ENCODE measurements at places on chromosomes 16 and 17.

DNA sequence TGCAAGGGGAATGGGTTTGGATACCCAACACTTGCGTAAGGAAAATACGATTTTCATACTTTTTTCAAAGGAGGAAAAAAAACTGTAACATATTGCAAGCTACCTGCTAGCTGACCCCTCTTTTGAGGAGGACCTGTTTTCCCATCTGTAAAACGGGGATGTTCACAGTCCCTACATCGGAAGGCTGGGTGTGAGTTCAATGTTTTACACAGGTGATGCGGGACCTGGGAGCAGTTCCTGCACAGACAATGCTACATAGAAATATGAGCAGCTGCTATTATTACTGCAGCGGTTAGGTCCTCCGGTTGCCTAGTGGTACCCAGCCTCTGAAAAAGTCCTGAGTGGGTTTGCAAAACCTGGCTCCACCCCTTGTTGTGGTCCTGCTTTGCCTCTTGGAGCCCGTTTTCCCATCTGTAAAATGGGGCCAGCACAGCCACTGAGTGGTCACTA is 3.5 kb downstream of the SOCS1 start:
- H3K27me3 ChIP-seq = no peaks in the 10 kb centered on the region
- H3K27ac ChIP-seq = no peak overlapping the region
- peaks cover 48% of the 10 kb centered on the region for H3K4me1 ChIP-seq
- H3K4me3 ChIP-seq = peak overlapping the region; percentile 96
- peak; percentile 33 for DNase-seq

DNA sequence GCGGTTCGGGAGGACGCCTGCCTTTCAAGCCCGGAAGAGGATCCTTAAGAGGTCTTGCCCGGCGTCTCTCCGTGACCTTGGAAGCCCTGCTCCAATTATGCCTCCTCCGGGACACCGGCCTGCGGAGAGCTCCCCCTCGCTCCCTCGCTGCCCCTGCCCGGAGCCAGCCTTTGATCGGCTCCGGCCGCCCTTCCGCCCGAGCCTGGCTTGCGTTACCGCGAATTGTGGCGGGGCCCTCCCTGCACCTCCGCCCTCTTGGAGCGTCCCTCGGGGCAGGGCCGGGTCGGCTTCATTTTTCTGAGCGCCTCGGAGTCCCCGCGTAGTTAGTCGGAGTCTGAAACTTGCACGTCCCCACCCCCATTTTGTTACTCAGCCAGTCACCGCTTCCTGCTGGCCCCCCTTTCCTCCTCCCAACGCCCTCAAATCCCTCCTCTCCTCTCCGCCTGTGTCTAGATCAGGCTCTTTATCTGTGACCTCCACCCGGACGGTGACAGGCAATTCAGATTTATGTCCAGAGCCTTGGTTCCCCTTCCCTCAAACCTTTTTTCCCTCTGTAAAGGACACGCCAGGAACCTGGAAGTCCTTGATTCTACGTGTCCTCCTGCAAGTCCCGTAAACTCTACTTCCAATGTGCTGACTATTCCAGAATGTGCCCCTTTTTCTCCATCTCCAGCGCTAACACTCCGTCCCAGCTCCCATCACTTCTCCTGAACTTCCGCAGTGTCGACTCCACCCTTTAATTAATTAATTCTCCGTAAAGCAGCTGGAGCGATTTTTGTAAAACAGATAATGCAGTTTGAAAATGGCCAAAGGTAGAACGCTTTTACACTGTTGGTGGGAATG is 569 bp upstream of the RABEP2 start:
- H3K4me1 ChIP-seq = peaks cover 17% of the 10 kb centered on the region
- peak overlapping the region; percentile 93 for H3K27ac ChIP-seq
- peak; percentile 65 for DNase-seq
- peak overlapping the region; percentile 92 for H3K4me3 ChIP-seq
- H3K27me3 ChIP-seq = no peaks in the 10 kb centered on the region

DNA sequence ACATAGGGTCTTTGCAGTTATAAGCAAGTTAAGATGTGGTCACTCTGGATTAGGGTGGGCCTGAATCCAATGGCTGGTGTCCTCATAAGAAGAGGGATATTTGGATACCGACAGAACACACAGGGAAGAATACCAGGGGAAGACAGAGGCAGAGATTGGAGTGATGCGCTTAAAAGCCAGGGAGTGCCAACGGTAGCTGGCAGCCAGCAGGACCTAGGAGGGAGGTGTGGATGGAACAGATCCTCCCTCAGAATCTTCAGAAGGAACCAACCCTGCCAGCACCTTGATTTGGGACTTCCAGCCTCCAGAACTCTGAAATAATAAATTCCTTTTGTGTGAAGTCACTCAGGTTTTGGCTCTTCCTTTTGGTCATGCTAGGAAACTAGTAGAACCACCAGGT is 110.2 kb upstream of the CACNG3 start:
- H3K4me1 ChIP-seq = no peaks in the 10 kb centered on the region
- DNase-seq = no peak
- peaks cover 11% of the 10 kb centered on the region for H3K36me3 ChIP-seq
- H3K27ac ChIP-seq = no peak overlapping the region
- no peaks in the 10 kb centered on the region for H3K27me3 ChIP-seq
- no peak overlapping the region for H3K4me3 ChIP-seq

DNA sequence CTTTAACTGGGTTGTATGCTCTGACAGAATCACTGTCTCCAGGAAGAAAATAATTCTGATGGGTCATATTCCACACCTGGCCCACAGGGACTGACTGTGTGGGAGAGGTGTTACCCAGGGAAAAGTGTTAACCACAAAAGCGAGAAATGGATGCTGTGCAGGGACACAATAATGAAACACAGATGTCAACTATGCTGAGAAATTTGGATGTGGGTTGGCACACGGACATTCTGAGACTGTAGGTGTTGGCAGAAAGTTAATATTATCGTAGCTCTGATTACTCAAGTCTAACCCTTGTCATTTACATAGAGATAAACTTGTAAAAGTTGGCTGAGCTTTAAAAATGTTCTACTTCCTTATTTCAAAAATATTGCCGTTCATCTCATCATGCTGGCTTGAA is 19.6 kb downstream of the TMC5 start:
- no peak overlapping the region for H3K4me3 ChIP-seq
- H3K4me1 ChIP-seq = no peaks in the 10 kb centered on the region
- DNase-seq = no peak
- H3K27me3 ChIP-seq = no peaks in the 10 kb centered on the region

DNA sequence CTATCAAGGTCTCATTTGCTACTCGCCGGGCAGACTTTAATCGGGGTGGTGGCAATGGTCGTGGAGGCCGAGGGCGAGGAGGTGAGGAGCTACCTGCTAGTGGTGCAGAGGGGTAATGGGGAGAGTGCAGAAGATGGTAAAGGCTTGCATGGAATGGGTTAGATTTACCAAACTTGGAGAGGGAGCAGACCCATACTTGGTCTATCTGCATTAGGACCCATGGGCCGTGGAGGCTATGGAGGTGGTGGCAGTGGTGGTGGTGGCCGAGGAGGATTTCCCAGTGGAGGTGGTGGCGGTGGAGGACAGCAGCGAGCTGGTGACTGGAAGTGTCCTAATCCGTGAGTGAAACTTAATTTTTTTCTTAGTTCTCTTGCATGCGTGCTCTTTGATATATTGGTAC is 10.1 kb downstream of the FUS start:
- peaks cover 36% of the 10 kb centered on the region for H3K4me1 ChIP-seq
- no peak for DNase-seq
- H3K4me3 ChIP-seq = no peak overlapping the region
- H3K27me3 ChIP-seq = no peaks in the 10 kb centered on the region

- H3K4me1 ChIP-seq = peaks cover 61% of the 10 kb centered on the region
- peak overlapping the region; percentile 94 for H3K27ac ChIP-seq
- no peaks in the 10 kb centered on the region for H3K36me3 ChIP-seq
- DNase-seq = peak; percentile 66
- H3K4me3 ChIP-seq = peak overlapping the region; percentile 73
- H3K27me3 ChIP-seq = no peaks in the 10 kb centered on the region
Measured at GRCh38 chr17:38701504-38702165, 3.4 kb upstream of the MLLT6 start.

- no peaks in the 10 kb centered on the region for H3K27me3 ChIP-seq
- peak overlapping the region; percentile 64 for H3K27ac ChIP-seq
- peak; percentile 66 for DNase-seq
- H3K36me3 ChIP-seq = no peaks in the 10 kb centered on the region
Measured at GRCh38 chr16:80580109-80580832, 39.5 kb downstream of the DYNLRB2 start.

GRCh38 chr17:17783825-17784656 is 52.7 kb downstream of the SREBF1 start:
- peak overlapping the region; percentile 57 for H3K4me3 ChIP-seq
- H3K36me3 ChIP-seq = no peaks in the 10 kb centered on the region
- no peak overlapping the region for H3K27ac ChIP-seq
- no peaks in the 10 kb centered on the region for H3K27me3 ChIP-seq

GRCh38 chr17:55273579-55274354 is 9.0 kb downstream of the HLF start:
- H3K36me3 ChIP-seq = no peaks in the 10 kb centered on the region
- no peak overlapping the region for H3K4me3 ChIP-seq
- no peak overlapping the region for H3K27ac ChIP-seq
- H3K4me1 ChIP-seq = no peaks in the 10 kb centered on the region
- peaks cover 4% of the 10 kb centered on the region for H3K27me3 ChIP-seq

GRCh38 chr17:44547625-44548267 is 9.5 kb upstream of the FZD2 start:
- H3K36me3 ChIP-seq = no peaks in the 10 kb centered on the region
- no peak for DNase-seq
- peaks cover 5% of the 10 kb centered on the region for H3K27me3 ChIP-seq
- no peaks in the 10 kb centered on the region for H3K4me1 ChIP-seq
- H3K4me3 ChIP-seq = no peak overlapping the region

- H3K4me1 ChIP-seq = no peaks in the 10 kb centered on the region
- no peak for DNase-seq
- no peak overlapping the region for H3K4me3 ChIP-seq
- no peak overlapping the region for H3K27ac ChIP-seq
- H3K36me3 ChIP-seq = no peaks in the 10 kb centered on the region
Measured at GRCh38 chr16:73483076-73483791, 435.3 kb upstream of the ZFHX3 start.

- no peak for DNase-seq
- peaks cover 92% of the 10 kb centered on the region for H3K36me3 ChIP-seq
Measured at GRCh38 chr17:41910701-41911391, 7.9 kb downstream of the ACLY start.

DNA sequence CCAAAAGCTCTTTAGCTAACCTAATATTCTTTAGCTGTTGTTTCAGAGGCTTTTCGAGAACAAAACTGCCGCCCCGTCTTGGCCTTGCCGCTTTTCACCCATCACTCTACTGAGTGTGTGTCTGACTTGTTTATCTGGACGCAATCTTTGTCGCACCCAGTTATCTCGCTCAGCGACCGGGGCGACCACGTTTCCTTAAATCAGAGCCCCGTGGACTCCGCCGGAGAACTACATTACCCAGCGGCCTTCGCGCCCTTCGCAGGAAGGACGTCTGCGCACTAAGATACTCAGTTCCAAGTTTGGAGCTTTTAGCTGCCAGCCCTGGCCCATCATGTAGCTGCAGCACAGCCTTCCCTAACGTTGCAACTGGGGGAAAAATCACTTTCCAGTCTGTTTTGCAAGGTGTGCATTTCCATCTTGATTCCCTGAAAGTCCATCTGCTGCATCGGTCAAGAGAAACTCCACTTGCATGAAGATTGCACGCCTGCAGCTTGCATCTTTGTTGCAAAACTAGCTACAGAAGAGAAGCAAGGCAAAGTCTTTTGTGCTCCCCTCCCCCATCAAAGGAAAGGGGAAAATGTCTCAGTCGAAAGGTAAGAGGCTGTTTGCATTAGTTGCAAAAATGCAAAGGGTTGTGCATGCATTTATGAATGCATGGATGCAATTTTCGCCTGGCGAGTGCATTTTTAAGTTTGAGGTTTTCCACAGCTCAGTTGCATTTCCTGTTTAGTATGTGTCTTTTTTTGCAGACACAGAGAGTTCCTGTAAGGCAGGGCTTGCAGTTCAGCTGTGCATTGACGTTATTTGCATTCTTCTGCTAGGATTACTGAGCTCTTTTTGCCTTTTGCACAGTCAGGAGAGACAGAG is at the start of gene MAP2K6:
MAP2K6 (plus strand) TSS at position 290 of the 867 bp plus-strand sequence; CDS start at position 578, 288 bp downstream.
- DNase-seq = peak; percentile 67
- H3K4me1 ChIP-seq = peaks cover 16% of the 10 kb centered on the region
- H3K27ac ChIP-seq = peak within 1 kb of the TSS; percentile 51

DNA sequence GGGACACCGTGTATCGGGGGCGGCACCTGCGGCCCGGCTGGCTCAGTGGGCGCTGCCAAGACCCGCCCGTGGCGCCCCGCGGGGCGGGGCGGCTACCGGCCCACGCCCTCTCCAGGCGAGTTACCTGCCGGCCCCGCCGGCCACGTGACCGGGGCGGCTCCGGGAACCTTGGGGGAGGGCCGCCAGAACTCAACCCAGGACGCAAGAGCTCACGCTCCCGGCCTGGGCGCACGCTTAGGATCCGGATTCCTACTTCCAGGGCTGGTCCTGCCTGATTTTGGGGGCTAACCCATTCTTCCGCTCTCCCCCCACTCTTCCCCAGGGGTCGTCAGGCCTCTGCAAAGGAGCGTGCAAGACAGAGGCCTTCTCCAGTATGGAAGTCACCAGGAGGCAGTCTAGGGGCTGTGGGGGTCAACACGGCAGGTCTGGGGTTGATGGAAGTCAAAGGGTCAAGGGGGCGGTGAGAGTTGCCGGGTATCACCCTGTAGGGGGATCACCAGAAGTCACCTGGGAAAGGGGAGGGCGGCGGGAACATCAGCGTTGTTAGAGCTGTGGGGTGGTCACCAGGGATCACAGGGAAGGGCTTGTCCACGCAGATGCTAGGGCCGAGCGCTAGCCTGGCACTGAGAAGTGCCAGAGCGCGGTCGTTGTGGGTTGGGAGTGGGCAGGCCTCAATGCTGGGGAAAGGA is 354 bp upstream of the ESRP2 start:
- peak overlapping the region; percentile 66 for H3K4me3 ChIP-seq
- peak overlapping the region; percentile 9 for H3K27ac ChIP-seq
- H3K27me3 ChIP-seq = no peaks in the 10 kb centered on the region

DNA sequence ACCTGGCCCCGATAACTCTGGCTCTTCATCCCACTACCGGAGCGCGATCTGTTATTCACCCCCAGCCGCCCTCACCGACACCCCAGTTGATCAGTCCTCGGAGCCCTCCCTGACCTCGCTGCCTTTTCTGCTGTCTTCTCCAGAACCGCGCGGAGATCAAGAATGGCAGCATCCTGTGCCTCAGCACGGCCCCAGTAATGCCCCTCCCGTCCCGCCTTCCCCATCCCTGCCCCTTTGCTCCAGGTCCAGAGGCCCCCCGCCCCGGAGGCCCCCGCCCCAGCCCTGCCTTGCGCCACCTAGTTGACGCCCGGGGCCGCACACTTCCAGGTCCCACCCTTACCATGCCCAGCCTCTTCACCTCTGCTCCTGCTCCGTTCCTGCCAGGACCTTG is 872 bp downstream of the ELMO3 start:
- H3K4me3 ChIP-seq = no peak overlapping the region
- H3K27me3 ChIP-seq = no peaks in the 10 kb centered on the region
- no peak for DNase-seq
- H3K36me3 ChIP-seq = peaks cover 73% of the 10 kb centered on the region
- peaks cover 17% of the 10 kb centered on the region for H3K4me1 ChIP-seq
